Activated CD4-positive, alpha-beta T cell treated with anti-CD3 and anti-CD28 coated beads, Interleukin-2, amount 10 ng/mL, durations not matched to agents 7 days and 5 days (primary cell): ENCODE measurements at places on chromosomes 13 and 19. TPM values are rescaled to one million over a fixed set of nuclear protein-coding genes. Genes with fewer than 3 reads are reported as not detected.
A peak's percentile ranks its signal among the peaks of the same experiment; 100 is the strongest.

DNA sequence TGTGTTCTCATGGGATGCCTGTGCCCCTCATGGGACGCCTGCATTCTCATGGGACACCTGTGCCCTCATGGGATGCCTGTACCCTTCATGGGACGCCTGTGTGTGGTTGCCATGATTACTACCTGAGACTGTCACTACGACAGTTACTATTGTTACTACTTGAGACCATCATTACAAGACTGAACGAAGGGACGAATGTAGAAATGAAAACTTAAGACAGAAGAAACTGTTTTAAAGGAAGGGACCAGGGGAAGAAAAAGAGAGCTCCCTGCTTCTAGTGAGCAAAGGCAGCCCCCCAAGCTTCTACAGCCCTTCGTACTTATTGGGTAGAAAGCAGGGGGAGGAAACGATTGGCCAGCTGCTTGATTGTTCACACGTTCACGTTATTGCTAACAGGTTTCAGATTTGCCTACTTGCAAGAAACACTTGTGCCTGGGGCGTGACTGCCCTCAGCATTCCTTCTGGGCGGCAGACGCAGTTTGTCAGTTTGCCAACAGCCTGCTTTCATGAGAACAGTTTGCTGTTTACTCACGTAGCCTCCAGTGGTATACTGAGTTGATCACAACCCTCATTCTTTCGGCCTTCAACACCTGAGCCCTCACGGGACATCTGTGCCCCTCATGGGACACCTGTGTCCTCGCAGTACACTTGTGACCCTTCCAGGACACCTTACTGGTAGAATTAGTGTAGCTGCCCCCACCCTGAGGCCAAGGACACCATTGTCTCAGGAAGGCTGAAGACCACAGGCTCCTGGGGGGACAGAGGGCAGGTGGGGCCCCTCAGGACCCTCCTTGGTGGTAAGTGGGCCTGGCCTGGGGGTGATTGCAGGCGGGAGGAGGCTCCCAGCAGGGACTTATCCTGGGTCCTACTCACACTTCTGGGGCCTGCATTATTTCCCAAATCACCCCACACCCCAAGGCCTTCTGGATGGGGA lies 2.5 kb upstream of the S1PR4 start:
- DNase-seq = peak; percentile 30

GRCh38 chr19:3944018-3944721 lies 11.3 kb downstream of the NMRK2 start:
- DNase-seq = no peak

GRCh38 chr13:30027569-30028455 lies 177.4 kb upstream of the UBL3 start:
- no peak for DNase-seq

- peak; percentile 80 for DNase-seq
Observed at GRCh38 chr19:45677351-45678230, 9.6 kb downstream of the GIPR start.

DNA sequence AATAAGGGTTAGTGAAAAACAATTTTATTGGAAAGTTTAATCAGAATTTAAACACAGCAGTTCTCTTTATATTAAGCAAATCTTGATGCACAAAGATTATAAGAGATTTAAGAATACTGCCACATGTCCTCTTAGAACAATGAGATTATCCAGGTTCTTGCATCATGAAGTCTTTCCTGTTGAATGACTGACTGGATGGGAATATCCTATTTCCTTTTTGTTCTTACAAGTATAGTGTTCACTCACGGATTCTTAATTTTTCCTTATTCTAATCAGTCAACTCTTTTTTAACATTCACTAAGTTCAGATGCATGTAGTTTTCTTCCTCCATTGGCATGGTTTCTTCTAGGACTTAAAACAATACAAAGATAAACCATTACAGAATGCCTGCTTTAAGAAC lies 10.1 kb downstream of the URI1 start:
- no peak for DNase-seq

DNA sequence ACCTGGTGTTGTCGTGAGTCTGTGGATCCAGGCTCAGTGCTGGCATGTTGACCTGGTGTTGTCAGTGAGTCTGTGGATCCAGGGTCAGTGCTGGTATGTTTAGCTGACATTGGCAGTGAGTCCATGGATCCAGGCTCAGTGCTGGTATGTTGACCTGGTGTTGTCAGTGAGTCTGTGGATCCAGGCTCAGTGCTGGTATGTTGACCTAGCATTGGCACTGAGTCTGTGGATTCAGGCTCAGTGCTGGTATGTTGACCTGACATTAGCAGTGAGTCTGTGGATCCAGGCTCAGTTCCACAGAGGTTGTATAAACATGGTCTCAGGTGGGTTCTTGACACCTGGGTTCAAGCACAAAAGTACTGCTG lies 16.8 kb upstream of the PDCD2L start:
- no peak for DNase-seq

GRCh38 chr13:99528547-99528946 lies 27.3 kb downstream of the TM9SF2 start:
- DNase-seq = peak; percentile 63

- no peak for DNase-seq
Observed at GRCh38 chr13:25571237-25571636, 199.5 kb downstream of the ATP8A2 start.

DNA sequence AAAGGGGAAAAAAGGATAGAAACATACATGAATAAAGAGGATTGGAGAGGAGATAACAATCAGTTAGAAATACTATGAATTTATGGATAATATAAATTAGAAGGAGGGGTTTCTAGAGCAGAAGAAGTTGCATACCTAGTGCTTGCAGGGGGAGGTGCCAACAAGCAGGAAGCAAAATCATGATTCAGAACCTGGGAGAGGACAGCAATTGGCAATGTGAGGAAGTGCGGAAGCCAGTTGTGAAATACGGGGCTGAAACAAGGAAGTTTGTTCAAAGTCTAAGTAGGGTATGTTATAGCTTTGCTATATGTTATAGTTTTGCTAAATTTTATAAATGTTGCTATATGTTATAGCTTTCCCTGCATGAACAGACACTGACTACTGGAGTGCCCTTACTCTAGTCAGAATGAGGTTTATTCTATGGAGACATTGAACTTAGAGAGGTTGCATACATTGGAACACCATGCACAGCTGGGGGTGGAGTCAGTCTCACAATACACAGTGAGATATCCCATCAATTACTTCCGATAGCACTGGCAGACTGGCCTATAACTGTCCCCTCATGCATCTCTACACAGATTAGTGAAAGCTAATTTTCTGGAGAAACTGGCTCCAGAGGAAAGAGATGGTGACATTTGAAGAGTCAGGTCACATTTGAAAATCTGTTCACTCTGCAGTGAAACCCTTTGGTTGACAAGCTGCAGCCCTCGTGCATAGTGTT lies 92.1 kb downstream of the GPC6 start:
- no peak for DNase-seq

Gene HRC
- total RNA-seq = not detected

Gene DNAAF3
- not detected for total RNA-seq

Gene KLK15
- total RNA-seq = not detected

Gene PSG6
- total RNA-seq = not detected

Gene TEX29
- 0.52 TPM for total RNA-seq

Gene NKPD1
- not detected for total RNA-seq
